ENCODE measurements at places on chromosomes 3 and 15.

DNA sequence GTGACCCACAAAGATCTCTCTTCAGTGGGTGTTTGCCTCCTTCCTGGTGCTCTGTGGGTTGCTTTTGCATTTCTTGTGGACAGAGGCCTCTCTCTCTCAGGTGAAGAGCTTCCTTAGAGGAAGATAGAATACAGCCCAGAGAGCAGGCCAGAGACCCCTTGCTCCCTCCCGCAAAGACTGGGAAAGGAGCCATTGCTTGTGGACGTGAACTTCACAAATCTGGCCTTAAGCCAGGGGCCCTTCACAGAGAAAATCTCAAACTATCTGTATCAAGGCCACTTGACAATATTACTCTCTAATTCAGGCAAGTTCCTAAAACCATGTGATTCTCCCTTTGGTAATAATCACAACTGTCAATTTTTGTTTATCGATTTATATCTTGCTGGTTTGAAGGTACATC, 30.4 kb upstream of the CLK3 start:
- DNase-seq = no peak

- DNase-seq = no peak
These were observed 10.0 kb downstream of the ANKDD1A start for GRCh38 chr15:64921711-64922110.

DNA sequence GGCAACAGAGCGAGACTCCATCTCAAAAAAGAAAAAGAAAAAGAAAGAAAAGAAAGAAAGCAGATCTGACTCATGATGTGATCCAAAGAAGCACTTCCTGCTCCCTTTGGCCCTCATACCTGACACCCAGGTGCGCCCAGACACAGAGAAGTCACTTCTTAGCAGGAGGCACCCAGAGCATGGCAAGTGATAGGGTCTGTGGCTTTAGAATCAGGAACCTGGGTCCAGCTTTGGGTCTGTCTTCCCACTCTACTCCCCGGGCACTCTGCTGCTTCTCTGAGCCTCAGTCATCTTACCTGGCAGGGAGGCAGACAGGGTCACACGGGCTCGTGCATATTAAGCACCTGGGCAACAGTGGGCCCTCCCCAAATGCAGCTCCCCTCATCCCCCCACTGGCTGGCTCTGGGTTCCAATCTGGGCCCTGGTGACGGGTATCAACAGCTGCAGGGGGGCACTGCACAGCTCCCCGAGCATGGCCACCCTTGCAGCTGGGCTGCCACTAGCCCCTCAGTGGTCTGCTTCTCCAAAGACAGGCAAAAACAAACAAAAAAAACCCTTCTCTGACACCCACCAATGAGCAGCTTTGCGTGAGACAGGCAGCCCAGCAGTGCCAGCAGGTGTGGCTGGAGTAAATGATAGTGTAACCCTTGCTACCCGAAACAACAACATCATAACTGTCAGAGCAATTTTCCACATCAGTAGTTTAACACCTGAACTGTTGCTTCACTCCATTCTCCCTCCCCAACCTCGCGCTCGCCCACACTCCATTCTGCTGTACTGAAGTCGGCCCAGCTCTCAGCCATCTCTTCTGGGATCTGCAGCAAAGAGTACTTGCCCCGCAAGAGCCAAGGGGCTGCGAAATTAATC, 99.8 kb downstream of the MEGF11 start:
- DNase-seq = no peak

- no peak for DNase-seq
These were observed 18.8 kb downstream of the SETD5 start for GRCh38 chr3:9416139-9416780.

DNA sequence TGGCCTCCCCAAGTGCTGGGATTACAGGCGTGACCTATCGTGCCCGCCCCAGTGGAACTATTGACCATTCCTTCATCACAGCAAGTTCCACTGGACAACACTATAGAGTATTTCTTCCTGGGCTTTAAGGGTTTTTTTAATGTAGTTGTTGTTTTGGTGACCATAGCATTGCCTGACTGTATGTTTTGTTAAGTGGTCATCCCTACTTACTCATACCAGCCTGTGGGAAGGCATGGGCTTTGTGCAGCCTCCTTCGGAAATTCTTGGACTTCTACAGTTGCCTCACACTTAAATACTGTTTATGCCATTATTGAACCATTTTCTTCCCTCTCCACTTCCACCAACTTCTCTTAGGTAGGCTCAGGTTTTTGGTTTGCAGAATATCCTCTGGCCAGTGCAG, 19.9 kb upstream of the ALPK3 start:
- DNase-seq = no peak

DNA sequence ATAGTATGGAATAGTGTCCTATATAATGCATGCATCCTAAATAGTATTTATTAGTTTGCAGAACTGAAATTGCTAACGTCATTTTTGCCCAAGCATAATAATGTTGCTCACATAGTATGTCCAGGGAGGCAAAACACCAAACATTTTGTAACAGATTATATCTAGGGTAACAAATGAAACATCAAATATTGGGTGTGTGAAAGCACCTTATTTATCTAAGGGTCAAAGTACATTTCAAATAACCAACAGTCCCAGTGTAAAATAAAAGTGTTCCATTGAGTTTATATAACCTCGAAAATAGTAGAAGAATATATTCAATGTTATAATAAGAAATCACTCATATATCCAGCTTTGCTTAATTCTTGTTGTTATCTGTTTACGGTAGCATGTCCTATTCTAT, 363.1 kb downstream of the CADM2 start:
- DNase-seq = no peak

GRCh38 chr3:179020112-179020511, 51.5 kb downstream of the ZMAT3 start:
- no peak for DNase-seq

DNA sequence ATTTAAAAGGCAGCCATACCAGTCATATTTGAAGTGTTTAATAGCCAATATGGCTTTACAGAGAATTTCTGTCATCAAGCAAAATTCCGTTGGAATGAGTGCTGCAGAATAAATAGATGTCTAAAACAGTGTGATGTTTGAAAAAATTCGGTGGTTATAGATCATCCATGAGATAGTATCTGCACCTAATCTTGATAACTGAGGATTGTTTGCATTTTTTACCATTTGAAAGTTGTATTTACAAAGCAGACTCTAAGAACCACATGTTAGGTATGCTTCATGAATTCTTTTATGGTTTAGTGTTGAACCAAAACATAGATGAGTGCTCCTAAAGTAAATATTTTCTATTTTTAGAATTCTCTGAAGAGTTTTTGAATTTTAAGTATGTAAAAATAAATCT, 476.1 kb downstream of the NAALADL2 start:
- no peak for DNase-seq

GRCh38 chr15:69504352-69505040, 51.9 kb downstream of the RPLP1 start:
- no peak for DNase-seq

GRCh38 chr15:66476535-66476934, 21.0 kb downstream of the SNAPC5 start:
- DNase-seq = no peak

DNA sequence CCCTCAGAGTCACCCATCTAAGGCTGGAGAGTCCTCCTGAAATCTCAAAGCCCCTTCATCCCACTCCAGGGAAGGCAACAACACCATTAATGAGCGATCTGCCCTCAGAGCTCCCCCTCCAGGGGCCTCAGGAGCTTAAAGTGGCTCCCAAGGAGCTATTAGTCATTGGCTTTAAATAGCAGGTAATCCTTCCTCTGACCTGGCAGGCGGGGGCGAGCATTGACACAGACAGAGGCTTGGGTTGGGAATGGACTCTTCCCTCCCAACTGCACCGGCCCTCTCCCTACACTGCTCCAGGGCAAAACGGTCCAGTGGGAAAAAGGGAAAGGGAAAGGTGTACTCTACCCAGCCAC, 1.4 kb downstream of the MFGE8 start:
- no peak for DNase-seq

- no peak for DNase-seq
These were observed 276.0 kb downstream of the GBE1 start for GRCh38 chr3:81485444-81485865.

DNA sequence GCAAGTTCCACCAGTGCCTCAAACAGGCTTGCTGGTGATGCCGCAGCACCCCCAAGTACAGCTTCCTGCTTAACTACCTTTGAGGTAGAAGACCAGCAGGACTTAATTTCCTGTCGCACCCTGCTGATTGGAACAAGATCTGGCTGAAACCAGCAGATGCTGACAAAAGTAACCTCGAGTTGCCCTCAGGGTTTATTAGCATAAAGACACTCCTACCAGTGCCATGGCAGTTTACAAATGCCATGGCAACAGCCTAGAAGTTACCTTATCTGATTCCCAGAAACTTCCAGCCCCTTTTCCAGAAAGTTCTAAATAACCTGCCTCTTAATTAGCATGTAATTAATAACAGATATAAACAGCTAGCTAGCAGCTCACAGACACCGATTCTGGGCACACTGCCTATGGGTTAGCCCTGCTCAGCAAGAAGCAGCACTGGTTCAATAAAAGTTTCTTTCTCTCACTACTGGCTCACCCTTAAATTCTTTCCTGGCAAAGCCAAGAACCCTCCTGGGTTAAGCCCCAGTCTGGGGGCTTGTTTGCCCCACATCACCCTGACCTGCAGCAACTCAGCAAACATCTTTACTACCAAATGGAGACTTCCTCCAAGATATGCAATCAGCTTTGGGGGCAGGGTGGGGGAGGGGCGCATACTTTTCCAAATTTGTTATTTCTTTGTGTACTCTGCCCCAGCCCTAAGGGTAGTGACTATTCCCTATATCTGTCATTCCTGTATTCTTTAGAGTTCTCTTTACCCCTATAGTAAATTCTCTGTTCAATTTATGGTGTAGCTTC, 54.2 kb downstream of the MAP4 start:
- DNase-seq = peak; percentile 1

DNA sequence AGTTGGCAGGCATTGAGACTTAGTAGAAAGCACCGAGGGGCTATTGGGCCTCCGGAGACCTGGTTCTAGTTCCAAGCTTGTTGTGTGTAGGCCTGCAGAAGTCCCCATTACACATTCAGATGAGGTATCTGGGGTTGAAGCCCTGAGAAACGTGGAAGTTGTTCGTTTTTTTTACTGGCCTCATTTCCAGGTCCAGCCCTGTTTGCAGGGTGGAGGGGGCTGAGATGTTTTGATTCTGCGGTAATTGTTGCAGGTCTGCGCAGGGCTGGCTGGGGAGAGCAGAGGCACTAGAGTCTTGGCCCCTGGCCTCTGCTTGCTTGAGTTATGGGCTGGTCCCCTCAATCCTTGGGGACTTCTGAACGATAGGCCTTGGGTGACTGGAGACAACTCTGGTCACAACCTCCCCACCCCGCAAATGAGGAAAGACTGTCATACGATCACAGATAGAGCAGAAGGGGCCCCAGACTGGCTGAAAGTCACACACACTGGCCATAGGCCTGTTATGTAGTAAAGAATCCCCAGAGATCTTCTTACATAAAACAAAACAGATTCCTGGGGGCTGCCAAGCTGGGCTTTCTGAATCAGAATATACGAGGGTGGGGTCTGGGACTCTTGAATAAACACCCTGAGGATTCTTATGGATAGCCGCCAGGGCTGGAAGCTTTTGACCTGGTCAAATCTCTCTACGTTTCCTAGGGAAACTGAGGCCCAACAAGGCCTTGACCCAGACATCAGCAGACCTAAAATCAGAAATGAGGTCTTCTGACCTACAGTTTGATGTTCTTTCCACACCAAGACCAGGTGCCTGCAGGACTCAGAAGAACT, 15.6 kb downstream of the KBTBD13 start:
- DNase-seq = no peak

GRCh38 chr3:40445062-40445461, 12.1 kb upstream of the RPL14 start:
- no peak for DNase-seq

- no peak for DNase-seq
These were observed 875.4 kb downstream of the ROBO2 start for GRCh38 chr3:77915336-77915735.

- DNase-seq = no peak
These were observed 26.4 kb downstream of the CBLB start for GRCh38 chr3:105842449-105842848.

DNA sequence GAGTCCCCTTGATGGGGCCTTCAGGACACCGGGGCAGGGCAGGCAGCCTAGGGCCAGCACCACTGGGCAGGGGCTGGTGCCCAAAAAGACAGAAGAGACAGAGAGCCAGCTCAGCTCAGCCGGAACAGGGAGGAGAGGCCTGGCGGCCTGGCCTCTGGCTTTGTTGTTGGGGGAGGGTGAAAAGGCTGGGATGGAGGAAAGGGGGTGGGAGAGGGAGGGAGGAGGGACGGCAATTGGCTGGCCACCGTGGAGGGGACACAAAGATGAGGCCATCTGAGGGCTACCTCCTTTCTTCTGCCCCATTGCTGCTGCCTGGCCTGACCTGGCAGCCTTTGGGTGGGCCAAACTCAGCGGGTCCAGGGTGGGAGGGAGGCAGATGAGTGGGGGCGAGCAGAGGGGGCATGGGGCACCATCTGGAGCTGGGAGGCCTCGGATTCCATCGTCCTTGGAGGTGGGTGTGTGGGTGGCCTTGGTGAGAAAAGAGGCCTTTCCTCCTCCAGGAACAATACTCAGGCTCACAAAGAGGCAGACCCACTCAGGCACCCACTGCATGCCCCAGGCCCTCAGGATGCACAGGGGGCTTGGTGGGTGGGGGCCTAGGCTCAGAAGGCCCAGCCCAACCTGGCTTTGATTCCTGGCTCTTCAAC, 9.3 kb downstream of the EFCC1 start:
- no peak for DNase-seq

GRCh38 chr3:194057570-194058188, 78.3 kb upstream of the HES1 start:
- no peak for DNase-seq

GRCh38 chr15:78387246-78388037, 47.3 kb downstream of the CRABP1 start:
- DNase-seq = no peak

- DNase-seq = no peak
These were observed 126.8 kb downstream of the BDH1 start for GRCh38 chr3:197428952-197429351.

DNA sequence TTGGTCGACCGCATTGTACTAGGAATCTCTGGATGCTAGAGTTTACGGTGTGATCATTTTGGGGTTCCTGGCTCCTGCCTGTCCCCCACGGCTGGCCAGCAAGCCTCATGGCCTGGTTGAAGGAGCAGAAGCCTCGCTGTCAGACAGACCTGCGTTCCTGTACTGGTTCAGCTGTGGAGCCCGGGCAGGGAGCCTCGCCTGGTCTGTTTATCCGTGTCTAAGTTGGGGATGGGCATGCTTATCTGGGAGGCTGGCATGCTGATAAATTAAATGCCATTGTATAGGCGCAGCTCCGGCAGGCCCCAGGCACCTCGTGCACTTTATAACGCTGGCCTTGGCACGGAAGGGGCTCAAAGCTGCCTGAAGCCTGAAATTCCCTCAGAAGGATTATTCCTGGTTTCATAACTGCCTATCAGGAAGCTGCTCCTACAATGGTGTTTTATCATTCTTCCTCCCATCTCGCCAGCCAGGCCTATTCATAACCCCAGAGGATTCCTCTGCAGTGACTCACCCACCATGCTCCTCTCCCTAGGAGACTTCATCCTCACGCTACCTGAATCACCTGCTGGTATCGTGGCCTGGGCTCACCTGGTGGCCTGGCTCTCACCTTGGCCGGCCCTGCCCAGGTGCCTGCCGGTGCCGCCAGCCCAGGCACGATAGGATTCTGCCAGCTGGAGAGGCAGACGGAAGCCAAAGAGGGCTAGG, 110.9 kb downstream of the ASB7 start:
- DNase-seq = no peak
